ENCODE measurements at places on chromosomes 6 and 20.

DNA sequence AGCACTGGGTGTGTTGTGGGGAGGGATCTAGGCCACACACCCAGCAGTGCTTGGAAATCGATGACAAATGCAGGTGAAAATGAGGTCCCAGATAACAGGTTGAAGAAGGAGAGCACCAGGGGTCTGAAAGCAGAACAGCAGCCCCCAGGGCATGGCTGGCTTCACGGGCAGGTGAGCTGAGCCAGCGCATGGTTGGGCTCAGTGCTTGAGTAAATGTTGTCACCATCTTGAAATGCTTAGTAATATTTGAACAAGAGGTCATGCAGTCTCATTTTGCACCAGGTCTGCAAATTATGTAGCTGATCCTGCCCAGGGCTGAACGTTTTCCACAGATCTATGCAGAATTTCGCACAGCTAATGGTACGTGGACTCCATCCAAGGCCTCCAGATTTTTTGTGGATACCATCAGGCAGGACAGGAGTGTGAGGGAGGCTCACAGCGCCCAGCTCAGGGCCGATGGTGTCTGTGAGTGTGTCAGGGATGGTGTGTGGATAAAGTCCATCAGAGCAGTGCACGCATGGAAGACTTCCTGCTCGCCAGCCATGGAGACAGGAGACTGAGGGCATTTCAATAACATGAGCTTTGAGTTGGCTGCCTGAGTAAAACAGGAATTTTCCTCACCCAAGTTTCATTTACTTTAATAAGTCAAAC is 53.1 kb upstream of the SNX9 start:
- DNase-seq = no peak

DNA sequence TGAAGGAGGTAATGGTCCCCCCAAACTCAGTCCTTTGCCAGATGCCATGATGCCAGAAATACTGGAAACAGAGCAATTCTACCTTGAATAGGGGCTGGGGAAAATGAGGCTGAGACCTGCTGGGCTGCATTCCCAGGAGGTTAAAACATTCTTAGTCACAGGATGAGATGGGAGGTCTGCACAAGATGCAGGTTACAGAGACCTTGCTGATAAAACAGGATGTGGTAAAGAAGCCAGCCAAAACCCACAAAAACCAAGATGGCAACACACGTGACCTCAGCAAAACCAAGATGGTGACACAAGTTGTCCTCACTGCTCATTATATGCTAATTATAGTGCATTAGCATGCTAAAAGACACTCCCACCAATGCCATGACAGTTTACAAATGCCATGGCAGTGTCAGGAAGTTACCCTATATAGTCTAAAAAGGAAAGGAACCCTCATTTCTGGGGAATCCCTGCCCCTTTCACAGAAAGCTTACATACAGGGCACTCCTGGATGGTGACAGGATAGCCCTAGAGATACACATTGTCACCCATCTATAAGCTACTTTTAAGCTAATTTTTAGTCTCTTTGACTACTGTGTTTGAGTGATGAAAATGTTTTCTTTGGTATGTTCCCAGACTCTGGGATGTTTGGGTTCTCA is 979.7 kb downstream of the TBC1D32 start:
- DNase-seq = no peak

- DNase-seq = no peak
These were observed 32.2 kb downstream of the RAMACL start for GRCh38 chr6:166554316-166554715.

DNA sequence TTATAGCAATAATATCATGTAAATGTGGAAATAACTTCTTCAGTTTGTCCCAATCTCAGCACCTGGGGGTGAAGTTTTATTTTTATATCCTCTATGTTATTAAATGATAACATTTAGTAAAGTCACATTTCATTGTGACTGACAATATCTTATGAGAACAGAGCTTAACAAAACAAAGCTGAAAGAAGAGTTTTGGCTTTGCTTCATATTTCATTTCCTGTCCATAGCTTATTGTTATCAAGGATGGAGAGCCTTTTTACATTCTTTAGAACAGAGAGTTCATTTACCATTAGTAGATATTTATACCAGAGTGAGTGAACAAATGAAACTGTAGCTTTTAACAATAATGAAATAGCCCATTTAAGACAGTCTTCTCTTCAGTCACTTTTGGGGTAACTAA is 231.9 kb upstream of the SGK1 start:
- DNase-seq = no peak

DNA sequence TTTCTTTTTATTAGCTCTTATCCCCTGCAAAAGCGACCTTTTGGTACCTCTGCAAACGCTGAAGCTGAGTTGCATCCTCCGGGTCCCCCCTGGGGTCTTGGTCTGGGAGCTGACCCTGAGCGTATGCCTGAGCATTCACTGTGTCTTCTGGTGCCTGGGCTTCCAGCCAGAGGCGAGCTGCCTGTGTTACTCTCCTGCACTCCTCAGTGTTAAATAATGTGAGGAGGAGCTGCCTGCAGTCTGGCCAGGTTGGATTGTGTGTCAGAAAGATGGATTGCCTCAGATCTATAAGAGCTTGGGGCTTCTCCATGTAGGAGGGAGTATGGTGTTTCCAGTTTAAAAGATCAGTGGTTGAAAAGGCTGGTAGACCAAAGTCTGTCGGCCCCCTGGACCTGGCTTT is 8.7 kb upstream of the GMPR start:
- no peak for DNase-seq

- no peak for DNase-seq
These were observed 93.3 kb downstream of the YTHDF1 start for GRCh38 chr20:63122626-63123025.

GRCh38 chr6:2921520-2922115 is 18.5 kb upstream of the SERPINB9 start:
- DNase-seq = no peak

DNA sequence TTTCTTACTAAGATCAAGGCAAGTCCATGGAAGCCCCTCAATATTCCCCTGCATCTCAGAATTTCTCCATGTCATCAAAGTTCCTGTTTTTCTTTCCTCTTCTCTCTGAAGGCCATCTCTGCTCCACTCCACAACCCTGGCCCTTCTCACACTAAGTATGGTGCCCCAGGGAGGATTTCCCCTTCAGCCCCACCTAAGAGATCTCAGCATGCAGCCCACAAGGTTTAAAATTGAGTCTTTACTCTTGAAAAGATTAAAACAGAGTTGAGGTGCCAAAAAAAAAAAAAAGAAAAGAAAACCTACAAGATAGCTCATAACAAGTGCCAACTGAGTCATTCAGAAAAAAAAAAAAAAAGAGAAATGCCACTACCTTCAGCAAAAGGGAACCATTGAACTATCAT is 36.5 kb upstream of the TNFAIP3 start:
- DNase-seq = no peak

GRCh38 chr20:33789109-33789857 is 21.9 kb upstream of the CHMP4B start:
- no peak for DNase-seq

DNA sequence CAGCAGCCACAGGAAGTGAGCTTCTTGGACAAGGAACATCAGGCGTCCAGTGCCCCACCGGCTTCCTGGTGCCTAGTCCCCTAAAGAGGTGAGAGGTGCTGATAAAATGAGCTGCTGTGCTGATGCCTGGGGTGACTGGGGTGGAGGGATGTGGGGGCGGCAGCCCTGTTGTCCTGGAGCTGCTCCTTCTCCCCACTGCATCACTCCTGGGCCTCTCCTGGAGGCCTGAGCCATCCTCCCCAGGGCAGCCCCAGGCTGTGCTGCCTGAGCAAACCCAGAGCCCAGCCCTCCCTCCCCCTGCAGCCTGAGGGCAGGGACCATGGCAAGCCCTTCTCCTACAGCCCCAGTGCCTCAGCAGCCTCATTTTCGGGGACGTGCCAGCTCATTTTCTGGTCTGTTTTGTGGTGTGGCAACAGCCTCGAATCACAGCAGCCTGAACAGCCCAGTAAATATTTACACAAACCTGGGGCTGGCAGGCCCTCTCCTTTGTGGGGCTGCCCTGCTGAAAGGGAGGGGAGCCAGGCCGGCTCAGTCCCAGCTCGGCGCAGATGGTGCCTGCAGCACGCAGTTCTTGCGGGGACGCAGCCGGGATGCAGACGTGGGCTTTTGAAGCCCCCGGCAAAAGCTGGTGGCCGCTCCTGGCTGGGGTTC is 259.9 kb downstream of the DLL1 start:
- DNase-seq = no peak

DNA sequence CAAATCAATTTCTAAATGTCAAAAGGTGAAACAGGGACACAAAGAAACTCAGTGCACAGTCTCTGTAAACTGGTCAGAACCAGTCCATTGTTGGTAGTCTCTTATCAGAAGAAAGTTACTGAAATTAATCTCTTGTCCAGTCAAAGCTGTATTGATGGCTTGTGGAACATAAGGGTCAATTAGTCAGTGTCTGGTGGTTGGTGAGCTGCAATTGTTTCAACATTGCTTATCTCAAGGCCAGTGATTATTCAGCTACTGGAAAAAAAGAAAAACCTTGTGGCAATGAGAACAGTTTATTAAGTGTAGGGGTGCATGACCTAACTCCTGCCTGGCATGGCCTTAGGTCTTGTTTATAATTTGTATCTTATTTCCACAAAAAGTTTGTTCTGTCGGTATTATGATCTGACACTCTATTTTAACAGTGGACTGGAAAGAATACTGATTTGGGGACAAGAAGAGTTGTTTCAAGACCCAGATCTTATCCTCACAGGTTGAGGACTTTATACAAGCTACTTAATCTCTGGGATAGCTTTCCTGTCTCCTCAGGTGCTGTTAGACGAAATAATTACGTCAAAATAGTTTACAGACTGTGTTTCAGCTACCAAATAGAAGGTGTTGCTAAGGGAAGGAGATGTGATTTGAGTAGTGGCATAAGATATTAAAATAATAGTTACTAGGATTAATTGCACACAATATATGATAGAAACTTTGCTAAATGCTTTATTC is 520.0 kb upstream of the IRAK1BP1 start:
- DNase-seq = no peak

DNA sequence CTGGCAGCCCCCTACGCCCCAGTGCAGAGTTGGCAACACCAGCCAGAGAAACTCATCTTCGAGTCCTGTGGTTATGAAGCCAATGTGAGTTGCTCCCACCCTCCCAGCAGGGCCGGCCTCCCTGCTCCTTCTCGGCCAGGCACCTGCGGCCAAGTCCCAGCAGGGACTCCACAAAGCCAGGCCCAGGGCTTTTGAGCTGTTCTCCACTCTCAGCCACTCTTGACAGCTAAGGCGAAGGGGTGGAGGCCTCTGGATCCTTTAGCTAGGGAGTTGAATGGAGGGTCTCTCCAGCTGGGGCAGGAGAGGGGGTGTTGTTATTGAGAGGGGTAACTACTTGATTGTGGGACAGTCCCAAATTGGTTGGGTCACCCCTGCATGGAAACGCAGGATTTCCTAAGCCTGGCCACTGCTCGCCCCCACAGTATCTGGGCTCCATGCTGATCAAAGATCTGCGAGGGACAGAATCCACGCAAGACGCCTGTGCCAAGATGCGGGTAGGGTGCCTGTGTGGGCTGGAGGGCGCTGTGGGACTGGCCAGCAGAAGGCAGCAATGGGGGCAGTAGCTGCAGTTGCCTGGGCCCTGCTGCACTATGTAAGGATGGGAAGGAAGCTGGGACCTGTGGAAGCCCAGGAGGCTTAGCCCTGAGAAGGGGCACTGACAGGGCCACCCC is 58.3 kb downstream of the TCP11 start:
- DNase-seq = no peak

GRCh38 chr6:14450133-14450504 is 332.5 kb downstream of the CD83 start:
- no peak for DNase-seq

DNA sequence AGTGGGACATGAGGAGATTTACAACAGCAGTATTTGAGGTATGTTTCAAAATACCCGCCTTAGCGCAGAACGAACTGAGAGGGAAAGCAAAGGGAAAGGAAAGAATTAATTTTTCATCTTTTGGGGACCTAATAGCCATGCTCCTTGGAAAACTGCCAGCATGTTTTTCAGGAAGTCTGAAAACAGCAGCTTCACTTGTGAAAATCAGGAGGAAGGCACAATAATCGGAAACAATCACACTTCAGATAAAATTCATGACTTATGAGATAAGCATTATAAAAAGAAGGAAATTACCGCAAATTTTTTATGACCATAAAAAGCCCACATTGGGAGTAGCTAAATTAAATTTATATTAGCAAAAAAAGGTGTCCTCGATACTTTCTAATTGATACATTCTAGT is 541.1 kb downstream of the HAO1 start:
- DNase-seq = no peak

DNA sequence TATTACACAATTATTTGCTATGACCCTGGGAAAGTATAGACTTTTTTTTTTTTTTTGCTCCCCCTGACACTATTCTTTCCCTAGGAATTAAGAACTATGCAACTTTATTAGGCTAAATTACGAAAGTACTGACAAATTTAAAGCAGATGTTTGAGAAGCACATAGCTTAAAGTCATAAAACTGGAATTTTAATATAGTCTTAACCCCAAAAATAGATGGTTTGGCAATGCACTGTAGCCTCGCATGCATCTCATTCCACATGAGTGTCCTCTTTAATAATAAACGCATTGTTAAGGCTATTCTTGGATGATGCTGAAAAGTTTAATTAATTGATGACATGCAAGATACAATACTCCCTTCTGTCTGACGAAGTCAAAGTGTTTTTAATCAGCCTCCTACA is 49.3 kb downstream of the TBC1D7 start:
- DNase-seq = no peak

DNA sequence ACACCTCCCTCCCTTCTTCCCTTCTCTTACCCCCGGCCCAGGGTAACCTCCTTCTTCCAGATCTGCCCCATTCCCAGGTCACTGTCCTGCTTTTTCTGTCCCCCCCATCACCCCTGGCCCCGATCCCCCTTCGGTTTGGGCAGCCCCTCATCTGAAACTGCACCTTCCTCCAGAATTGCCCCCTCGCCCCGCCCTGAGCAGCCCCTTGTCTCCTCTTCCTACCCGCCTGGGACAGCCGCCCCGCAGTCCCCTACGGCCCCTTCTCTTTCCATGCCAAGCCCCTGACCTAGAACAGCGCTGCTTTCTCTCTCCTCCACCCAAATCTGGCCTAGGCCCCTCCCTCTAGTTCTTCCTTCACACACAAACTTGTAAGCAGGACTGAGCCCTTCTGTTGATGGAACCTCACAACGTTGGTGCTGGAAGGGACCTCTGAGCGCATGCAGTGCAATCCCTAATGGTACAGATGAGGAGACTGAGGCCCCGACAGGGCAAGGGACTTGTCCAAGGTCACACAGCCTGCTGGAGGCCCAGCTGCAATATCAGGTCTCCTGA is 630 bp downstream of the PPP2R5D start:
- no peak for DNase-seq

DNA sequence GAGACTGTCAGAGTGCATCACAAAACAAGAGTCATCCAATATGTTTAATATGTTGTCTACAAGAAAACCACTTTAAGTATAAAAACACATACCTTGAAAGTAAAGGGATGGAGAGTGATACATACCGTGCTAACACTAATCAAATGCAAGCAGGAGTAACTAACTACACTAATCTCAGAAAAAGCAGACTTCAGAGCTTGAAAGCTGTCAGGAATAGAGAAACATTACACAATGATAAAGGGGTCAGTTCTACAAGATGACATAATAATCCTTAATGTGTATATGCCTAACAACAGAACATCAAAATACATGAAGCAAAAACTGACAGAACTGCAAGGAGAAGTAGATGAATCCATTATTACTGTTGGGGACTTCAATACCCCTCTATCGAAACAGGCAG is 59.7 kb upstream of the SMIM29 start:
- DNase-seq = no peak

GRCh38 chr20:9156529-9157280 is 87.8 kb downstream of the PLCB4 start:
- DNase-seq = no peak
